ENCODE measurements at places on chromosomes 4 and X. TPM values are rescaled to one million over a fixed set of nuclear protein-coding genes. Genes with fewer than 3 reads are reported as not detected.

- no peak for DNase-seq
Observed at GRCh38 chrX:39194673-39195072, 393.4 kb downstream of the MID1IP1 start.

- no peak for DNase-seq
Observed at GRCh38 chrX:108171671-108172070, 80.1 kb downstream of the ATG4A start.

The FHIP1A gene
- total RNA-seq, result 0.86 TPM

- DNase-seq, result no peak
Observed at GRCh38 chr4:122309988-122310626, 68.7 kb upstream of the ADAD1 start.

Data from T-helper 17 cell (primary cell).